D721Med (cell line): ENCODE measurements at places on chromosomes 6 and 20.

DNA sequence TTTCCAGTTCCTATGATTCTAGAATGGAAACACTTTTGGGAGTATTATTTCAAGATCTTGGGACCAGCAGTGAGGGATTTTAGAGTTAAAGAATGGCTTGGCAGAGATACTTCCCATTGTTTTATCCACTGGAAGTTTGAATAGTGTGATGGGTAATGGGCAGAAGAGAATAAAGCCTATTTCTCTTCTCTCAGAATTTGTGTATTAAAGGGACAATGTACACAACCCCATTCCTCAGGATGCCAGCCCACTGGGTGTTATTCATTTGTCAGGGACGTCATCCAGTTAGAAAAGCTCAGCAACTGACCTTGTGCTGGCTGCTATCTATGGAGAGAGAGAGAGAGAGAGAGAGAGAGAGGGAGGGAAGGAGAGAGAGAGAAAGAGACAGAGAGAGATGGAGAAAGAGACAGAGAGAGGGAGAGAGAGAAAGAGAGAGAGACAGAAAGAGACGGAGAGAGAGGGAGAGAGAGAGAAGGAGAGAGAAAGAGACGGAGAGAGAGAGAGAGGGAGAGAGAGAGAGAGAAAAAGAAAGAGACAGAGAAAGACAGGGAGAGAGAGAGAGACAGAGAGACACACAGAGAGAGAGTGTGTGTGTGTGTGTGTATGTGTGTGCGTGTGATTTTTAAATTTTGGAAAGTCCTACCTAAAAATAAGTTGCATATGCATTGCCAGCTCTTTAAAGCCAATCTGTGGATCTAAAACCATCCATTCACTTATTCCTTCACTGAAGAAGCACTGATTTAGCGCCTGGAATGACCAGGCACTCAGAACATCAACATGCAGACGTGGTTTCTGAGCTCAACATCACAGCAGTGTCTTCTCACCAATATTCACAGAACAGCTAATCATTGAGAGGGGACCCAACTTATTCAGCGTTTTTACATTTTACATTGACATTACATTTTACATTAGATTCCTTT is 388.8 kb downstream of the THBS2 start:
- no peak for DNase-seq

- no peak for DNase-seq
These were observed 27.1 kb upstream of the SYNCRIP start for GRCh38 chr6:85669735-85670194.

GRCh38 chr20:4876731-4877130 is 124.6 kb downstream of the SLC23A2 start:
- no peak for DNase-seq

DNA sequence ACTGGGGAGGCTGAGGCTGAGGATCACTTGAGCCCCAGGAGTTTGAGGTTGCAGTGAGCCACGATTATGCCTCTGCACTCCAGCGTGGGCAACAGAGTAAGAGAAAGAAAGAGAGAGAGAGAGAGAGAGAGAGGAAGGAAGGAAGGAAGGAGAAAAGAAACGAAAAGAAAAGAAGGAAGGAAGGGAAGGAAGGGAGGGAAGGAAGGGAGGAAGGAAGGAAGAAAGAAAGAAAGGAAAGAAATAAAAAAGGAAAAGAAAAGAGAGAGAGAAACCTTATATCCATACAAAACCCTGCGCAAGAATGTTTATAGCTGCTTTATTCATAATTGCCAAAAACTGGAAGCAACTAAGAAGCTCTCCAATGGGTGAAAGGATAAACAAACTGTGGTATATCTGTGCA is 8.1 kb upstream of the HSPA12B start:
- no peak for DNase-seq

DNA sequence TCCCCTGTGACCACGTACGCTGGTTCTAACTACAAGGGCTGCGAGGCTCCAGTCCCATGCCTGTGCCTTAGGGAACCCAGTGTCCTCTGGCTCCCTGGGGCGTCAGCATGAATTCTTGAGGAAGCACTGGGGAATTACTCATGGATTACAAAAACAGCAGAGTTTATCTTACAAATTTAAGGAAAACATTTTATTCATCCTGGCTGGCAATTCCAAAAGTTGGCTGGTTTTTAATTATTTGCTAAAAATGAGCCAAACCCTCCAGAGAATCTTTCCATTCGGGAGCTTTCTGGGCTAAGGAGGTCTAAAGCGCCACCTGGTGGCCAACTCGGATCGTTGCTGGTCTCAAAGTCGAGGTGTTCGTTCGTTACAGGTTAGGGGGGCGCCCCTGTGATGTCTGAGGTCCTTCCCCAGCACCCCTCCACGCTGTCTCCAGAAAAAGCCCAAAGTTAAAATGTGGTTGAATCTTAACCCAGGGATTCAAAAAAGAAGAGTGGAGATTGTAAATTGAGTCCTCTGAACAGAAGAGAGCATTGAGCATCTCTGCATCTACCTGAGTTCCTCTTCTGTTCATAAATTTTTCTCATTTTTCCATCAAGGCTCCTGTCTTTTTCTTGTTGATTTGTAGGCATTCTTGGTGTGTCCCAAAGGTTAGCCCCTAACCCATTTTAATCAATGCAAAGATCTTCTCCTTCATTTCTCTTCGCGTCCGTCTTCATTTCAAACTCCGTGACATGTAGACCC is 99.4 kb downstream of the BFSP1 start:
- DNase-seq: no peak

DNA sequence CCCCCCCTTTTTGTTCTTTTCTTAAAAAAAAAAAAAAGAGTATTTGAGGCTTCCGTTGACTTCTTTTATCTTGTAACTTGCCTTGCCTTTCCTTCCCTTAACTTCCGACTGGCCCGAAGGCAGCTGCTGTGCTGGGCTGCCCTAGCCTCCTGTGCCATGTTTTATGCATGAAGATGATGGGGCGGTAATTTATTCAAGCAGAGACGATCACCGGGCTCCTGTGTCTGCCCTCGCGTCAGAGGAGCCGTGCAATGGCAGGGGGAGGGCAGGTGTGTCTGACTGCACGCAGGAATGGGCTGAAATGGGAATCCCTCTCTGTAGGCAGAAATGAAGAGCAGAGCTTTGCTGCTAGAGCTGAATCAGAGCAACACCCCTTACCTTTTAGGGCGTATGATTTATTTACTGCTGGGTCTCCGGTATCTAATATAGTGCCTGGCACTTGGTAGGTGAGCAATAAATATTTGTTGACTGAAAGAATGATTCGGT is 106.3 kb upstream of the RIPOR2 start:
- DNase-seq: no peak

DNA sequence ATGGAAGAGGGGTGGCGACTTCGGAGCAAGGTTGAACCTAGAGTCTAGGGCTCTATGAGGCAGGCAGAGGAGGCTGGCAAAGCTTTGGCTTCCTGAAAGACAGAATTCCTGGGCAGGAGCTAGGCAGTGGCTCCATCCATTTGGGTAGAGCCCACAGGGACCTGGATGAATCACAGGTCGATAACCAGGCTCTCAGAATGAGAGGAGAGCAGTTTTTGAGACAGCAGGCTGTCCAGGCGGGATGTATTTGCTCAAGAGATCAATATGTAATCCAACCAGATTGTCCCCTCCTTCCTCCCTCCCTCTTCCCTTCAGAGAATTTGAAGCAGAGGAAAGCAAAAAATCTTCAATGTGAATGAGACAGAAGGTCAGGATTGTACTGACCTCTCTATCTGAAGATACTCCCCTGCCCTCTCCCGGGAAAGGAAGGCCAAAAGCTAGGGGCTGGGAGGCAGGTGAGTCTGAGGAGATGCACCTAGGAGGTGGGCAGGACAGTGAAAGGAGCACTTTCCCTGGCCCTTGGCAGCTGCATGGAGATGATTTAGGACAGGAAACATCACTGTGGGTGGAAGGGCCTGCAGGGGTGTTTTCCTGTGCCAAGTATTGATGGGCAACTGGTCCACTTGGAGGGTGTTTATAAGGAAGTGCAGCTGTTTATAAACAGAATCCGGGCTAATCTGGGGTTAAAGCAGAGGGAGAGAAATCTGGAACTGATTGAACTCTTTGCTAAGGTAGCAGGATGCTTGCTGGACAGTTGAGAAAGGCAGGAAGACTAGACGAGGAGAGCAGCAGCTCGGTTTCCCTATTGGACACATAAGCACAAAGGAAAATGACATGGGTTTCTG is 212.4 kb upstream of the LRFN2 start:
- no peak for DNase-seq

GRCh38 chr6:4632421-4632820 is 143.8 kb upstream of the CDYL start:
- no peak for DNase-seq

GRCh38 chr6:89351671-89352277 is 748 bp downstream of the UBE2J1 start:
- no peak for DNase-seq

- no peak for DNase-seq
These were observed 193.8 kb upstream of the SNX9 start for GRCh38 chr6:157629220-157629619.
